ENCODE measurements at places on chromosomes 4 and X. TPM values are rescaled to one million over a fixed set of nuclear protein-coding genes. Genes with fewer than 3 reads are reported as not detected.

MAGEC1 gene
- total RNA-seq = not detected

RP2 gene
- total RNA-seq = 2.0 TPM

TMEM255A gene
- total RNA-seq = 2.0 TPM

AASDH gene
- total RNA-seq = 6.2 TPM

POU4F2 gene
- total RNA-seq = not detected

BEX1 gene
- total RNA-seq = not detected

SOX3 gene
- total RNA-seq = not detected

AIFM1 gene
- total RNA-seq = 57.3 TPM
